ENCODE measurements at places on chromosomes 11 and 22.

DNA sequence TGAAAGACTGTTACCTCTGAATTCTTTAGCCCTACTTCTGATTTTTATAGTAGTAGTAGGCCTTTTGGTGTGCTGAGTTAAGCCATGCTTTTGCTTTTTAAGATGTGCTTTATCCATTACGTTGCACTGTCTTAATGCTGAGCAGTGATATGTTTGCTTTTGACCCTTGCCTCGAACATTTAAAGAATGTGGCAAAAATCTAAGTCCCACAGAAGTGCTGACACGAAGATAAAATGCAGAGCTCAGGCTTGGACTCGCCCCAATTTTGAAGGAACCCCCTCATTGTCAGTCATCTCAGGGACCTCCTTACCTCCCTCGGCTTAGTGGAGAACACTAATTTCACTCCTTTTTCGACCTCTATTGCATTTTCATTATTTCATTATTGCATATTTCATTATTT is 272.9 kb downstream of the DDX10 start:
- no peak for DNase-seq

DNA sequence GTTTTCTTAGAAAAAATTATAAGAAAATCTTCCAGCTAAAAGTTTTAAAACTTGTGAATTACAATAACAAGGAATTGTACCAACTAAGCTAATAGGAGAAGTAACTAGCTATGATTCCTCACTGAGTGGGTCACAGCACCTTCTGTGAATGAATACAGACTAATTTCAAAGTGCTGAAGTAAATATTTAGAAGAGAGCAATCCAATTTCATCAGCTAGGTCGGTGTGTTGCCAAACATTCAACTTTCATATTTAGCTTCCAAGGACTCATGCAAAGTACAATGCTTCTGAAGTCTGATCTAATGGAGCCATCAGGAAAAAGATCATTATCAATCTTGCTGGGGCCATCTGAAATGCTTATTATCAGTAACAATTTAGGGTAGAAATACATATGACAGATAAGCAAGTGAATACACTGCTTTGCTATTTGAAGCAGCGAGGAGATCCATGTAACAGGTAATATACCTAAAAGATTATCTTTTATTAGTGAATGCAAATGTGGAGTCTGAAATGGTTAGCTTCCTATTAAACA is 750.6 kb upstream of the CCDC90B start:
- DNase-seq: no peak

DNA sequence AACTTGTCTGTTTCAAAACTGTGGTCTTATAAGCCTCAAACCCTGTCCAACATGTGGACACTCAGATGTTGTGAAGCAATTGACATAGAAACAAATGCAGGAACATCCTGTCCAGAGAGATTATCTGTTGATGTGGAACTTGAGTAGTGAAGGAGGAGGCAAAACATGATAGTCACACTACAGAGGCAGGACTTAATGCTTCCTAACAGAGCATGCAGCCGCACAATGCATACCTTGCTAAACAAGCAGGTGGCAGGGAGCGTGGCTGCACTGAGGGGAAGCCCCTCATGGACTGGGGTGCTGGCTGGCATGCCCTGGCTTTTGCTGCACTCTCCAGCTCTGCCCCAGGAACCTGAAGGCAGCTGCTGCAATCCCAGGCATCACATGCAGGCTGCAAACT is 5.3 kb downstream of the C22orf39 start:
- DNase-seq: no peak

- no peak for DNase-seq
Measured at GRCh38 chr11:48007677-48008076, 27.3 kb downstream of the PTPRJ start.

DNA sequence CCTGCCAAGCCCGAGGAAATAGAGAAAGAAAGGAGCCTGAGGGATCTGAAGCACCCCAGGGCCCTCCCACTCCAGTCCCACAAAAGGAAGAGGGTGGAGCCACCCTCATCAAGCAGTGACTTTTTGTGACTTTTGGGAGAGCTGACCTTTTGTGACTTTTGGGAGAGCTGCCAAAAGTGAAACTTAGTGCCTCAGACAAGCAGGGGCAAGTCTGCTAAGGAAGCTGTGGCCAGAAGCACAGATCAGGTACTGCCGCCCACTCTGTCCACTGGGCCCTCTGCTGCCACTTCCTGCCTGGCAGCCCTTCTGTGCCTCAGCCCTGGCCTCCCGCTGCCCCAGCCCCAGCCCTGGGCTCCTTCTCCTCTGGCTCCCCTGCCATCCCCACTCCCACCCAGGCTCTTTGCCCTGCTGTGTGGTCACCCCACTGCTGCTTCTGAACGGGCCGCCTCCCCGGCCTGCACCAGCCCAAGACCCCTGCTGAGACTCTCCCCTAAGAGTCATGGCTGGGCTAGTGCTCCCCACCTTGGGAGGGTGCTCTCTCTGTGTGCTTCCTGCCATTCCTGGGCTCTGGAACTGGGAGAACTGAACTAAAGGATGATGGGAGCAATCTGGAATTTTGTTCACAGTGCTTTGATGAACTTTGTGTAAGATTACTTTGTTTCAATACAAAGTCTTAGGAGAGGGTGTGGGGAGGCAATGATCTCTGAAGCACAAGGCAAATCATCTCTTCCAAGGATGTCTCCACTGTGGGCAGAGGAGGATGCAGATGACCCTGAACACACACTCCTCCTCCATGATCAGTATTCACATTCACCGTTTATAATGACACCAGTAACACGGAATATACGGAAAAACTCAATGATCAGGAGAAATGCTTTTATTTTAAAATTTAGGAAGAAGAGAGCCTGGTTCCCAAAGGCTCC is at the start of gene APOBEC3H:
TSS of gene APOBEC3H (plus strand) at position 147 of the 923 bp plus-strand sequence. CDS start 3,035 bp downstream, outside the sequence.
- DNase-seq: no peak

GRCh38 chr11:11916981-11917399 is 75.2 kb downstream of the USP47 start:
- no peak for DNase-seq
